ENCODE measurements at places on chromosomes 16 and 17.
A peak's percentile ranks its signal among the peaks of the same experiment; 100 is the strongest.

- H3K4me1 ChIP-seq = no peaks in the 10 kb centered on the region
- DNase-seq = no peak
- H3K36me3 ChIP-seq = no peaks in the 10 kb centered on the region
- H3K4me3 ChIP-seq = no peak overlapping the region
- H3K27ac ChIP-seq = no peak overlapping the region
- no peaks in the 10 kb centered on the region for H3K27me3 ChIP-seq
These were observed 492.0 kb upstream of the KIF2B start for GRCh38 chr17:53330756-53331155.

GRCh38 chr17:73703192-73703591 lies 58.9 kb upstream of the SDK2 start:
- H3K27ac ChIP-seq = no peak overlapping the region
- no peaks in the 10 kb centered on the region for H3K27me3 ChIP-seq
- H3K4me1 ChIP-seq = no peaks in the 10 kb centered on the region

DNA sequence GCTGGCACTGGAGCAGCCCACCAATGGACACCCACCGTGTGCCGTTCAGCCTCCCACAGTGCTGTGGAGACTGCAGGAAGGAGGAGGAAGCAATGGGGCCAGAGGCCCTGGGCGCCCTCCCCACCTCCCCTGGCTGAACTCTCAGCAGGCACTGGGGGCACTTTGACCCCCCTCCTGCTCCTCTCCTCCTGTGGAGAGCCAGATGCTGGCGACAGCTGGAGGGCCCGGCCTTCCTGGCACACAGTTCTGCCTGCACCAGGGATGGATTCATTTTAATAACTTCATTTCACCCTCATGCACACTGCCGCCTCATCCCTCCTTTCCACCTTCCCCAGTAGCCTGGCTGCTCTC lies 6.0 kb downstream of the NXPH3 start:
- no peak overlapping the region for H3K4me3 ChIP-seq
- H3K4me1 ChIP-seq = peaks cover 70% of the 10 kb centered on the region
- H3K27ac ChIP-seq = peak overlapping the region; percentile 93
- H3K27me3 ChIP-seq = no peaks in the 10 kb centered on the region
- DNase-seq = no peak
- peaks cover 6% of the 10 kb centered on the region for H3K36me3 ChIP-seq

- H3K4me1 ChIP-seq = no peaks in the 10 kb centered on the region
- DNase-seq = no peak
- H3K27ac ChIP-seq = no peak overlapping the region
- no peak overlapping the region for H3K4me3 ChIP-seq
- H3K27me3 ChIP-seq = no peaks in the 10 kb centered on the region
- peaks cover 12% of the 10 kb centered on the region for H3K36me3 ChIP-seq
These were observed 12.4 kb downstream of the ZNF232 start for GRCh38 chr17:5099271-5099670.

GRCh38 chr16:27795992-27796614 lies 246.2 kb downstream of the KATNIP start:
- no peak overlapping the region for H3K27ac ChIP-seq
- no peaks in the 10 kb centered on the region for H3K36me3 ChIP-seq
- peaks cover 32% of the 10 kb centered on the region for H3K4me1 ChIP-seq
- no peak for DNase-seq
- no peak overlapping the region for H3K4me3 ChIP-seq
- H3K27me3 ChIP-seq = no peaks in the 10 kb centered on the region

- no peak for DNase-seq
- H3K27me3 ChIP-seq = no peaks in the 10 kb centered on the region
- no peak overlapping the region for H3K27ac ChIP-seq
These were observed 460.4 kb upstream of the DYNLRB2 start for GRCh38 chr16:80080287-80080851.

GRCh38 chr16:88881007-88881615 lies 14.7 kb upstream of the PABPN1L start:
- H3K27ac ChIP-seq = no peak overlapping the region
- H3K4me1 ChIP-seq = no peaks in the 10 kb centered on the region
- no peak overlapping the region for H3K4me3 ChIP-seq
- H3K36me3 ChIP-seq = no peaks in the 10 kb centered on the region
- H3K27me3 ChIP-seq = peaks cover 73% of the 10 kb centered on the region

DNA sequence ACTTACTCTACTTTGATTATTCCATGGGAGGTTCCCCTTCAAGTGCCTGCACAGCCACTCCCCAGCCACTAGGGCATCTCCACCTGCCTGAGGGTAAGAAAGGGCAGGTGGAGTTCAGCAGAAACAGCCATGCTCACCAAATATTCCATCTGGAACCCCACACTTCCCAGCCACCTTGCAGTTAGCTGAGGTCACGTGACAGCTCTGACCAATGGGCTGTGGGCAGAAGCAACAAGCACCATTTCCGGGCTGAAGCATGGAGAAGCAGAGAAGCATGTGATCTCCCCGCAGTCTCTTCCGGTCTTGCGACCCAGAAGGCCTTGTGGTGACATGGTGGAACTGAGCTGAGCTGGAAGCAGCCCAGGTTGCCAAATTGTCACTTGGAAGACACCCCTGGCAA lies 108.6 kb downstream of the CCT6B start:
- no peak for DNase-seq
- no peaks in the 10 kb centered on the region for H3K4me1 ChIP-seq
- H3K36me3 ChIP-seq = no peaks in the 10 kb centered on the region
- H3K4me3 ChIP-seq = no peak overlapping the region
- no peak overlapping the region for H3K27ac ChIP-seq

- no peak overlapping the region for H3K4me3 ChIP-seq
- no peaks in the 10 kb centered on the region for H3K27me3 ChIP-seq
- H3K4me1 ChIP-seq = no peaks in the 10 kb centered on the region
These were observed 49.9 kb downstream of the ADCY7 start for GRCh38 chr16:50316102-50316847.

DNA sequence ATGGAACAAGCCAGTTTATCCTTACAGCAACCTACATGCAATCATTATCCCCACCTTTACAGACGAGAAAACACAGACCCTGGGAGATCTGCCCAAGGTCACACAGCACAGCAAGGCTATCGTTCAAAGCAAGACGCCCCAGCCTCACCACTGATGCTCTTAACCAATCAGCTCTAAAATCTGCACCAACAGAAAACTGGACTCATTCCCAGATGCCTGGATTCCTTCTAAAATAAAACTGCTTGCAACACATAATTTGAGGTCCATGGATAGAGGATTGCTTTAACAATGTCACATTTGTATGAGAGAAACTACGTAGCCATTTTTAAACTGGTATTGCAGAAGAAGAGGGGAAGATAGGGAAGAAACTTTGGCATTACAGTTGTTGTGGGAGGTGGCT lies 6.8 kb downstream of the COTL1 start:
- H3K4me1 ChIP-seq = no peaks in the 10 kb centered on the region
- H3K27me3 ChIP-seq = no peaks in the 10 kb centered on the region
- H3K36me3 ChIP-seq = no peaks in the 10 kb centered on the region
- DNase-seq = no peak
- peak overlapping the region; percentile 16 for H3K27ac ChIP-seq

- H3K4me3 ChIP-seq = no peak overlapping the region
- H3K4me1 ChIP-seq = no peaks in the 10 kb centered on the region
- DNase-seq = no peak
- no peaks in the 10 kb centered on the region for H3K27me3 ChIP-seq
These were observed 4.8 kb upstream of the ANKRD11 start for GRCh38 chr16:89495121-89495520.

DNA sequence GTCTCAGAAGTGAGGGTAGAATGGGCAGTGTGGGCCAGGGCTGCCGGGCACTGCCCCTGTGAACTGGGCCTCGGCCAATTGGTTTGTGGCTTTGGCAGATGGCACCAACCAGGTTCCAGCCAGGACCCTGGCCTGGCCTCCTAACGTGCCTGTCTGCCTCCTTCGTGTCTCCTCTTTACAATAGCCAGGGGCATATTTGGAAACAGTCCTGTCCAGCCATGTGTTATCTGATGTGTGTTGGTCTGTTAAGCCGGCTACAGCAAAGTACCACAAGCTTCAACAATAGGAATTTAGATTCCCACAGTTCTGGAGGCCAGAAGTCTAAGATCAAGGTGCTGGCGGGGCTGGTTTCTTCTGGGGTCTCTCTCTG lies 14.6 kb downstream of the CRISPLD2 start:
- H3K4me1 ChIP-seq = peaks cover 29% of the 10 kb centered on the region
- H3K4me3 ChIP-seq = no peak overlapping the region
- H3K36me3 ChIP-seq = no peaks in the 10 kb centered on the region
- no peaks in the 10 kb centered on the region for H3K27me3 ChIP-seq

DNA sequence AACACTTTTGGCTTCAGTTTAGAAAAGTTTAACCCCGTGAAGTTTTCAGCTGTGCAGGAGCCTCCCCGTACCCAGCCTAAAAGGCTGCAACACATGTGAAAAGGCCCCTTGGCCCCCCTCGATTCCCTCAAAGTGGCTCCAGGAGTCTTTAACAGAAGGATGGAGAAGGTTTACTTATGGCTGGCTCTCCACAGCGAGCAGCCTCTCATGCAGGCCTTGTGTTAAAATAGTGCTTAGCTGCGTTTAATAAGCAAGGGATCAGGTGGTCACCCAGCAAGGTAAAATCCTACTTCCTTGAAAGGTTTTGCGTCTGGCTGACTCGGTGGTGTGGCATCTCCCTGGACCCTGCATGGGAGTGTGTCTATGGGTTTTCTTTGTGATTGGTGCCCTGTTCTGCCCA lies 8.4 kb upstream of the CYLD start:
- no peak overlapping the region for H3K4me3 ChIP-seq
- peak overlapping the region; percentile 73 for H3K27ac ChIP-seq
- peaks cover 13% of the 10 kb centered on the region for H3K4me1 ChIP-seq

GRCh38 chr16:78230832-78231231 lies 131.4 kb downstream of the WWOX start:
- H3K27ac ChIP-seq = no peak overlapping the region
- no peaks in the 10 kb centered on the region for H3K27me3 ChIP-seq
- no peak overlapping the region for H3K4me3 ChIP-seq
- DNase-seq = no peak
- H3K36me3 ChIP-seq = no peaks in the 10 kb centered on the region

GRCh38 chr17:37365589-37365988 lies 10.2 kb upstream of the C17orf78 start:
- no peak overlapping the region for H3K27ac ChIP-seq
- H3K36me3 ChIP-seq = no peaks in the 10 kb centered on the region
- H3K4me1 ChIP-seq = no peaks in the 10 kb centered on the region
- H3K4me3 ChIP-seq = no peak overlapping the region
- H3K27me3 ChIP-seq = no peaks in the 10 kb centered on the region
- no peak for DNase-seq

- peaks cover 20% of the 10 kb centered on the region for H3K27me3 ChIP-seq
- peak within 1 kb of the TSS; percentile 50 for H3K4me3 ChIP-seq
- H3K36me3 ChIP-seq = no peaks in the 10 kb centered on the region
- peak; percentile 93 for DNase-seq
- peaks cover 5% of the 10 kb centered on the region for H3K4me1 ChIP-seq
- no peak within 1 kb of the TSS for H3K27ac ChIP-seq
These were observed at the start of gene DNAH9 for GRCh38 chr17:11598274-11599221. DNAH9 (plus strand) TSS chr17:11598470; CDS start chr17:11598499, 29 bp downstream.

GRCh38 chr16:22014271-22014873 lies 6.5 kb downstream of the MOSMO start:
- no peak for DNase-seq
- H3K4me3 ChIP-seq = no peak overlapping the region
- no peaks in the 10 kb centered on the region for H3K36me3 ChIP-seq
- H3K27ac ChIP-seq = no peak overlapping the region
- no peaks in the 10 kb centered on the region for H3K27me3 ChIP-seq

DNA sequence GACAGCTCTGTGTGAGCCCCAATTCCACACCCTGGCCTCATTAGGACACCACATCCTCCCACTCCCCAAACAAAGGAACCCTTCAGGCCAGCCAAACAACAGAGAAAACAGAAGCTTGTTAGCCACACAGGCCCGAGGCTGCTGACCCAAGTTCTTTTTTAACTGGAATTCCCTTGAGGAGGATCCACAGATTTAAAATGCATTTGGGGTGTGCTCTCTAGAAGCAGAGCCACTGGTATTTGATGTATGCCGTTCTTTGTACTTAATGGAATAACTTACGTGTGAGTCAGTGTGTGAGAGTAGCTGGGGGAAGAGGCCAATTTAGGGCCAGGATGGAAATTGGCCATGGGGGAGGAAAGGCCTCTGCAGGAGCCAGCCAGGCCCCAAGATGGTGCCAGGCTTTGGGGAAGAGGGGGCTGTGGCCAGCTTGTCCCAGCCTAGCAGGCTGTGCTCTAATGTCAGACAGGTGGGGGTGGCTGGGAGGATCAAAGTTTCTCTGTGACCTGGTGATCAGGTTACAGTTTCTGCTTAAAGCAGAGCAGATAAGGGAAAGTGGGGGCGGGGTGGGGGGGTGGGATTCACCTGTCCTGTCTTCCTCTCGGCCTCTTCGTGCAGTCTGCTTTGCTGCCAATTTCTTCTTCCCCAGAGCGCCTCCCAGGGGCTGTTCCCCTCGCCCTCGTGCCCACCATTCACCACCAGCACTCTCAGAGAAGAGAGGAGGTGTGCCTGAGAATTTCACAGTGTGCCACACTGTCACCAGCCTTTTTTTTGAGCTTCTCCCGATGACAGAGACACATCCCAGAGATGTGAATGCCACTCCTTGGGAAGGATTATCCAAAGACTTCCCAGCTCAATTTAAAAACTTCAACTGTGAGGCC lies 50.8 kb downstream of the TOM1L2 start:
- no peak overlapping the region for H3K27ac ChIP-seq
- H3K4me1 ChIP-seq = peaks cover 39% of the 10 kb centered on the region
- no peaks in the 10 kb centered on the region for H3K27me3 ChIP-seq
- no peaks in the 10 kb centered on the region for H3K36me3 ChIP-seq

DNA sequence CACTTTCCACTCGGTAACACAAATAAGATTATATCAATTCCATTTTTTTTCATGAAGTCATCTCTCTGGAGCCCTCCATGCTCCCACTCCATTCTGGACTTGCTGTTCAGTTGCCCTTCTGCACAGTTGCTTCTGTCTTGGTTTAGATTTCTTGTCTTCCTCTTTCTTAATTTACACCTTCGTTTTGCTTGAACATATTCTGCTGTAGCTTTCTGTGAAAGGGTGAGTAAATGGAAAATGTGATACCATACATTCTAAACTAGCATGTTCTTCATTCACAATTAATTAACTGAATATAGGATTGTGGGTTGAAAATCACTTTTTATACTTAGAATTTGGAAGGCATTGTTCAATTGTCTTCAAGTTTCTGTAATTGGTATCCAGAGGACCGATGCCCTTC lies 69.6 kb downstream of the VMP1 start:
- H3K4me1 ChIP-seq = no peaks in the 10 kb centered on the region
- no peak for DNase-seq

GRCh38 chr16:16126896-16127295 lies 96.4 kb downstream of the ABCC6 start:
- no peaks in the 10 kb centered on the region for H3K27me3 ChIP-seq
- DNase-seq = no peak
- H3K36me3 ChIP-seq = peaks cover 54% of the 10 kb centered on the region
- peaks cover 4% of the 10 kb centered on the region for H3K4me1 ChIP-seq
- no peak overlapping the region for H3K4me3 ChIP-seq

DNA sequence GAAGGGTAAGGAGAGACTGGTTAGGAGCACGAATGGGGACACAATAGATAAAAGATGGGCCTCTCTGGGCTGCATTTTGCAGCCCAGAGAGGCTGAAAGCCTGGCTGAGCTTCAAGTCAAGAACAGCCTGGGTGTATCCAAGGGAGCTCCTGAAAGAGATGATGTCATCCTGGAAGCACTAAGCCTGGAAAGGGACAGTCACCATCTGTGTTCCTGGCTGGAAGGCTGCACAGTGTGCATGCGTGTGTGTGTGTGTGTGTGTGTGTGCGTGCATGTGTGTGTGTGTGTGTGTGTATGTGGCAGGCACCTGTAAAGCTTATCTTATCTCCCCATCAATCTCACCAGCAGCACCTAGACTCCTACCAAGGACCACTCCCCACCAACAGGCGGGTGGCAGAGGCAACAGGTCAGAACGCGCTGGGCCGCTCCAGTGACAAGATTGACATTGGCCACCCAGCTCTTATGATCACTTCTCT lies 44.1 kb downstream of the COG7 start:
- no peaks in the 10 kb centered on the region for H3K4me1 ChIP-seq
- DNase-seq = no peak
- no peaks in the 10 kb centered on the region for H3K27me3 ChIP-seq

Data from tibial artery (tissue), 4 donors.